Kasumi-1 (cell line): ENCODE measurements at places on chromosomes 5 and 9.

- no peak for DNase-seq
These were observed 39.4 kb downstream of the ZSWIM6 start for GRCh38 chr5:61371474-61371873.

DNA sequence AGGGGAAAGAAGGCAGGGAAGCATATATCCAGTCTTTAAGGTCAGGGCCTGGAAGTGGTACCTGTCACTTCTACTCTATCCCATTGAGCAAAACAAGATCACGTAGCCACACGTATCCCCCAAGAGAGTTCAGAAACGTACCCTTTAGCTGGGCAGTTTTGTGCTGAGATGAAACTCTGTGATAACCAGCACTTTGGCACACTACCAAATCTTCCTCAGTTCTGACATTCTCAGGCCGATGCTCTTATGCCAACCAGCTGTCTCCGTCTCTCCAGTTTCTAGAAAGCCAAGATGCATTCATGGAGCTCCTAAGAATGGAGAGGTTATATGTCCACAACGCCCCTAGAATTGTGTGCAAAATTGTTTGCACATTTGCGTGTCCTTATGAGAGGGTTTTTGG is 176.6 kb upstream of the MSX2 start:
- DNase-seq, result no peak

DNA sequence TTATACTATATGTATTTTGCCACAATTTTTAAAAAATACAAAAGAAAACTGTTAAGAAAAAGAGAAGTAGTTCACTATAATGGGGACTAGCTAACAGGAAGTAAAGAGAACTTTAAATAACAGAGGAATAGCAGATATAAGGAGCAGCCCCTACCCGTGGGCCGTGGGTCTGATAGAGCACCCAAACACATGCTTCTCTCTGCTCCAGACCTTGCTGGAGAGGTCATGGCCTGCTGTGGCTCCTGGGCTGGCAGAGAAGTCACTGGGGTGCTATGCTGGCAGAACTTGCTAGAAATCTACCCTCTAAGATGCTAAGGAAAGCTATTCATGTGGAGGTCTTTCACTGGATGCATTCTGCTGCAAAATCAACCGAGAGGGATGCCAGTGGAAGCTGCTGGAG is 10.0 kb upstream of the TNFAIP8 start:
- DNase-seq, result no peak

DNA sequence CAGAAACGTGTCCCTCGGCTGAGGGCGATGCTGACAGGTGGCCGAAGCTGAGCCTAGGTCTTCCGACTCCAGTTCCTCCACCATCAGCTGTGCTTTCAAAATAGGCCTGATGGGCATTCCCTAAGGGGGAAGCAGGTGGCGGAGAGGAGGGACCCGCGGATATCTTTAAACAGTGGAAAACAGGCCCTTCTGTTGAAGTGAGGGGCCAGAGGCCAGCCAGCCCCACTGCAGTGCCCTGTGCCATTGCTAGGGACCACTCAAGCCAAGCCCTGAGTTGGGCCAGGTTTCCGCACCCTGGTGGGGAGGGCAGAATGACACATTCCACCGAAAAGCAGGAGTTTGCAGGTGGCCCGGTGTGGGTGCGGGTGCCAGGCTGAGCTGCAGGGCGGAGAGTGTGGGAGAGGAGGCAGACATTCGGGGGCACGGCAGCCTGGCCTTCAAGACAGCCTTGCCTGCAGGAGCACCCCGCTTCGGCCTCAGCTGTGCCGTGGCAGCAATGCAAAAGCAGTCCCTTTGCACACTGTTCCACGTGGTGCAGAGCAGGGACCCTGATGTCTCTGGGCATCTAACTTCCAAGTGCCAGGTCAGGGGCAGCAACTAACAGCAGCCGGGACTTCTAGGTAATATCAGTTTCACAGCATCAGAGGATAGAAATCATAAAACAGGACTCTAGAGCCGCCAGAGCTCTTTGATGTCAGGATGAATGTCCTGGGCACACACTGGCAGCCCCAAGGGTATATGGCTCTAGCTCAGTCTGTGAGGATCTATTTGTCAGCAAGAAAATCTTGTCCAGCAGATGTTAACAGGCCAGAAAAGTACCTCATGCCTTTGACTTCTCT is 17.2 kb downstream of the HNRNPH1 start:
- DNase-seq, result no peak
